ENCODE measurements at places on chromosomes 7 and 10.

- no peak for DNase-seq
Measured at GRCh38 chr10:100749309-100750217, 4.2 kb downstream of the PAX2 start.

DNA sequence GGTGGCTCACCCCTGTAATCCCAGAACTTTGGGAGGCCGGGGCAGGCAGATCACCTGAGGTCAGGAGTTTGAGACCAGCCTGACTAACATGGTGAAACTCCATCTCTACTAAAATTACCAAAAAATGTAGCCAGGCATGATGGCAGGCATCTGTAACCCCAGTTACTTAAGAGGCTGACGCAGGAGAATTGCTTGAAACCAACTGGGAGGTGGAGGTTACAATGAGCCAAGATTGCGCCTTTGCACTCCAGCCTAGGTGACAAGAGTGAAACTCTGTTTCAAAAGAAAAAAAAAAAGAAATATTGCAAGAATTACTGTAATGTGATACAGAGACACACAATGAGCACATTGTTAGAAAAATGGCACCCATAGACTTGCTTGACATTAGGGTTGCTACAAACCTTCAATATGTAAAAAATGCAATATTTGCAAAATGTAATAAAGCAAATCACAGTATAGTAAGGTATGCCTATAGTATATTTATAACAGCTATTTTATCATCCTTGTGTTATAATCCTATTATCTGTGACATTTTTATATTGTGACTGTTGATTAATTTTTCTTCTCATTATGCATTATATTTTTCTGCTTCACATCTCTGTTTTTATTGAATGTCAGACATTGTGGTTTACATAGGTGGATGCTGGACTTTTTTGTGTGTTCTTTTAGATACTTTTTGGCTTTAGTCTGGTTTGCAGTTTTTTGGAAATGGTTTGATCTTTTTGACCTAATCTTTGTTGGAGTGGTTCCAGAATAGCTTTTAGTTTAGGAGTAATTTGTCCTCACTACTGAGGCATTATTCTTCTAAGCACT lies 55.4 kb upstream of the HELLS start:
- DNase-seq: no peak

GRCh38 chr7:35416568-35416967 lies 162.7 kb upstream of the TBX20 start:
- no peak for DNase-seq

DNA sequence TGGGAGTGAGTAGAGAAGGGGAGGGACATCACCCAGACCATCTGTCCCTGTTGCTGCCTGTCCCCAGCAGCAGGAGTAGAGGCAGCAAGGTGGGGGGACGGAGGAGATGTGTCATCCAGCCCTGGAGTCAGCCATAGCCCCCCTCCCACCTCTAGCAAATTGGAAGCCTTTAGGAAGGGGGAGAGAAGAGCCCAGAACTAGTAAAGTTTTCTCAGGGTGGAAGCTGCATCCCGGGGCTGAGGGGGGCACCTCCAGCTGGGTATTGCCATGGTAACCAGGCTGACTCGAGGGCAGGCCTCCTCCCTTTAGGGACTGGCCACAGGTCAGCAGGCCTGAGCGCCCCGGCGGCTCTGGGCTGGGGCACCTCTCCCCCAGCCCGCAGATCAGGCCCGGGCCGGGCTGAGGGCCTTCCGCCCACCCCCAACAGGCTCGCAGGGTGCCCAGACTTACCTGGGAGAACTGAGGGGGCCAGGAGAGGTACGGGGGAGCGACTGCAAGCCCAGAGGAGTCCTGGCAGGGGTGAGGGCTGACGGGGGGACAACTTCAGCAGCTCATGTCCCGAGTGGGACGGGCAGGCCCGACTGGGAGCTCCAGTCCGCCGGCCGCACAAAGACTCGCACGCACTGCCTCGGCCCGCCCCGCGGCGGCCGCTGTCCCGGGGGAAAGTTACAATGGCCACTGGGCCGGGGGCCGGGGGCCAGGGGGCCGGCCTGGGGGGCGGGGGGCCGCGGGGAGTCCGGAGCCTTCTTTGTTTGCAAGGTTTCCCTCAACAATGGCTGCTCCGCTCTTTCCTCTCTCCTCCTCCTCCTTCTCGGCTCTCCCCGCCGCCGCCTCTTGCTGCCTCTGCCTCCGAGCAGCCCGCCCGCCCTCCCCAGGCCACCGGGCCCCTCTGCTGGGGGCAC lies 6.0 kb downstream of the LDB1 start:
- no peak for DNase-seq

GRCh38 chr10:89900554-89900953 lies 199.2 kb downstream of the KIF20B start:
- no peak for DNase-seq

All from NCI-H2081 (cell line).